ENCODE measurements at places on chromosomes 6 and 20. TPM values are rescaled to one million over a fixed set of nuclear protein-coding genes. Genes with fewer than 3 reads are reported as not detected.
A peak's percentile ranks its signal among the peaks of the same experiment; 100 is the strongest.

DNA sequence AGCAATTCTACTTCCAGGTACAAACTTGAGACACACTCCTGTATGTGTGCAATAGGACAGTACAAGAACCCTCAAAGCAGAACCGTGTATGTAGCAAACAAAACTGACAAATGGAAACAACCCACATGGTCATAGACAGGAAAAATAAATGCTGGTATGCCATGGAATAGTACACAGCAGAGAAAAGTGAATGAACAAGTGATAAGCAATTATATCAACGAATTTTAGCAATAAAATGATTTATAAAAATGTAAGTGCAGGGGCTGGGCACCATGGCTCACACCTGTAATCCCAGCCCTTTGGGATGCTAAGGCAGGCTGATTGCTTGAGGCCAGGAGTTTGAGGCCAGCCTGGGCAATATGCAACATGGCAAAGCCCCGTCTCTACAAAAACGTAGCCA lies 9.3 kb downstream of the RIPOR3 start:
- DNase-seq, result no peak

DNA sequence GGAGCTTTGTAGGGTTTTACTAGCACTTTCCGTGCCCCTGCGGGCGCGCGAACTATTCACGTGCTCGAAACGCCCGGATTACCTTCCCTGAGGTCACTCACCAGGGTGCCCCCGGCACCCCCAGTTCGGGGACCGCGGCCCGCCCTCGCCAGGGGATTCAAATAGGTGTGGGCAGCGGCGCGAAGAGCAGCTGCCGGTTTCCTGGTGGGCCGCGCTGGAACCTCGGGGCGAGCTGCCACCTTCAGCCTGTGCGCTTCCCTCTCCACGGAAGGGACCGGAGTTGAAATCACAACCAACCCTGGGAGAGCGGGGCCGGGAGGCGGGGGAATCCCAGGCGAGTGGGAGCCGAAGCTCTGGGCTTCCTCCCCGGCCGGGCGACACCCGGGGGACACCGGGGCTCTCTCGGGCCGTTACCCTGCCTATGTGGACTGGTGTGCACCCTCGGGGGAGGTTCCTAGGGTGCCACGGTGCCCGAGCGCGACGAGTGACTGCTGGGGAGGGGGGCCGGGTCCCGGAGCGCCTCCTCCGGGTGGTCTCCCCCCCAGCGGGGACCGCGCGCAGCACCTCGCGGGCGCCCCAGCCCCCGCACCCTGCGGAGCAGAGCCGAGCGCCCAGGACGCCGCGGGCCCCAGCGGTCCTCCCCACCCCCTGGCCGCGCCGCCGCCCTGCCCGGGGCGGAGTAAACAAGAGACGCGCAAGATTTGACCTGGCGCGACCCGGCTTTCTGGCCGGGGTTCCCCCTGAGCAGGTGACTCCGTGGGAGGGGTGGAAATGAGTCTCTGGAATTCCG lies 2.1 kb upstream of the HIVEP2 start:
- peak; percentile 46 for DNase-seq

- no peak for DNase-seq
Observed at GRCh38 chr20:46268131-46268614, 40.1 kb downstream of the CDH22 start.

GRCh38 chr20:8250539-8251200 lies 118.6 kb downstream of the PLCB1 start:
- no peak for DNase-seq

GRCh38 chr6:37777272-37777834 lies 42.2 kb upstream of the ZFAND3 start:
- no peak for DNase-seq

DNA sequence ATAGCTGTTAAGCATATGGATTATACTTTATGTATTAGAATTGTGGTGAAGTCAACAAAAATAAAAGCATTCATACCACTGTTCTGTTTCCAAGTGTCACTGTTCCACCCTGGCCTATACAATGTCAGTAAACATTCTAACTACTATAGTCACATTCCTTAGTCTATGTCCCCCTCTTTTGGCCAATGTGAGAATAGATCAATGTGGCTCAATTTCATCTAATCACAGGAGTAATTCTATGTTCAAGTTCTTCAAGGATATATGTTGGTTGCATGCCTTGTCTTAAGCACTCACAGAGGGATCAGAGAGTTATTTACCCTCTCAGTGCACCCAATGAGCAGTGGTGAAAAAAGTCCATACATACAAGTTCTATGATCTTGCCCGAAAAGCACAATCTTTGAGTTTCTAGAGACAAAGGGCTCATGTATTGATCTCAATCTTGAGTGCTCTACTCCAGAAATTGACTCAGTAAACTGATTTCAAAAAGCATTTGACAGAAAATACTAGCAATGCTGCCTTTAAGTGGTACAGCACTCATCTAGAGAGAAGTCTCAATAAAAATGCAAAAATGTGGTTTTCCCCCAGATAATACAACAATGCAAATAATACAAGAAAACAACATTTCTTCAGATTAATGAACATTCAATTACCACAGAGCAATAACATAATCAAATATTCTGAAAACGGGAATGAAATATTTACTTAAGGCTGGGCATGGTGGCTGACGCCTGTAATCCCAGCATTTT lies 16.5 kb downstream of the SMLR1 start:
- DNase-seq, result no peak

DNA sequence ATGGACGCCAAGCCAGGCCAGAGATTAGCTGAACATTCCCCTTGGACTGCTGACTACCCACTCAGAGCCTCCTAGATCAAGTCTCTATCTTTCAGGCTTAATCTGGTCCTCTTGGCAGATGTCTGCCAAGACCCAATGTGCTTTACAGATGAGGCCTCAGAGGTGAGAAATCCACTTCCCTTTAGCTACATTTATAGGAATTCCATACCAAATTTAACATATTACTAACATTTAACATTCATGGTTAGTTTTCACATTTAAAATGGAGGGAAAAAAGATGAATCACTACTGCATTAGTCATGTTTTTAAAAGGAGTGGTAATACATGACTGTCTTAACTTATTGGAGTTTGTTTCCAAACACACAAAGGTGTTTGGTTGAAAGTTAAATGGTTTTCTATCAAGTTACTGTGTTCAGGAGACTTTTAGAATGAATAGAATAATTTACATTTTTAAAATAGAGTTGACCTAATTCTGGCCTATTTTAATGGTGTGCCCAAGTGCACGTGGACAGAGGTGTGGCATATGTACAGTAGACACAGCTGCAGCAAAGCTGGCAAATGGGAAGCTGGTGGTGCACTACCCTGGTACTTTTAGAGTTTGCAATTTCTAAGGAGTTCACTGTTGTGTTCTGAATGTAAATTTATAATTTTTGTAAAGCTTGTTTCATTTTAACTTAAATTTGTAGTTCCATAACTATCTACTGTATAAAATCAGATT lies 41.9 kb upstream of the CALHM6 start:
- DNase-seq, result peak; percentile 45

GRCh38 chr6:3697609-3698008 lies 53.9 kb downstream of the PXDC1 start:
- DNase-seq, result no peak

DNA sequence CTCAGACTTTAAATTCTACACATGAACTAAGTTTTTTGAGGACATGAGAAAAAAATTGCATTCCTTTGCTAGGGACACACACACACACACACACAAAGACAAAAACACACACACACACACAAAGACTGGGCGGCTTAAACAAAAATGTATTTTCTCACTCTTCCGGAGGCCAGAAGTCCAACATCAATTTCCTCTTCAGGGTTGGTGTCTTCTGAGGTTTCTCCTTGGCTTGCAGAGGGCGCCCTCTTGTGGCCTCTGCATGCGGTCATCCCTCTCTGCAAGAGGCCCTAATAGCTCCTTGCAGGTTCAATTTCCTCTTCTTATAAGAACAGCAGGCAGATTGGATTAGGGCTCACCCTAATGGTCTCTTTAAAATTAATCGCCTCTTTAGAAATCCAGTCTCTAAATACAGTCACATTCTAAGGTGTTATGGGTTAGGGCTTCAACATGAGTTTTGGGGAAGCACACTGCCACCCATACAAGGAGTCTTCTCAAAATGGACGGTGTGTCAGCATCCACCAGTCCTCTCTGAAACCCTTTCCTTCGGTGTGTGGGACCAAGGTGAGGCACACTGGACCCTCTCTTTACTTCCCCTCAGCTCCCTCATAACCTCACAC lies 61.4 kb downstream of the GPR6 start:
- DNase-seq, result peak; percentile 30

GRCh38 chr6:90730151-90730673 lies 143.3 kb upstream of the MAP3K7 start:
- DNase-seq, result peak; percentile 68

- no peak for DNase-seq
Observed at GRCh38 chr6:39223061-39223460, 6.2 kb downstream of the KCNK5 start.

Gene REM1
- total RNA-seq, result not detected

Gene RIMS4
- total RNA-seq, result not detected

Gene SF3B5
- total RNA-seq, result 165 TPM

Gene CFAP61
- not detected for total RNA-seq

Measured in foreskin keratinocyte (primary cell).